ENCODE measurements at places on chromosomes 3 and 15.

GRCh38 chr3:128801779-128802380 lies 75.9 kb downstream of the RAB7A start:
- DNase-seq = no peak

GRCh38 chr3:135023996-135024658 lies 229.1 kb downstream of the EPHB1 start:
- DNase-seq = no peak

- no peak for DNase-seq
Observed at GRCh38 chr15:60004846-60005351, 788 bp downstream of the FOXB1 start.

DNA sequence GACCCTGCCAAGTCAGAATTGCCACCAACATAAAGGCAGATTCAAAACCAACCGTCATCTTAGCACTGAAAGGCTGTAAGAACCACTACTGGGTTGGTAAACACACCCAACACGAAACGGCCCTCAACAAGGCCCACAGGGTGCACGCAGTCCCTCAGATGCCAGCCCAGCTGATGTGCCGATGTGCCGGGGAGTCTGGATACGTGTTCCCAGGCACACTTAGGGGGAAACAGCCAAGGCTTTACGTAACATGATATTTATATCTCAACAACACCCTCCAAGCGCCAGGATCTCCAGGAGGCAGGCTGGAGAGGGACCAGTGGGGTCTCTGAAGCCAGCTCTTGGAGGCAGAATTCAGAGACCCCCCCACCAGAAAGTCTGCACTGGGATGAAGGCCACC lies 14.2 kb downstream of the POC1A start:
- DNase-seq = no peak

- DNase-seq = peak; percentile 96
Observed at GRCh38 chr15:70508561-70509281, 254.6 kb downstream of the UACA start.

DNA sequence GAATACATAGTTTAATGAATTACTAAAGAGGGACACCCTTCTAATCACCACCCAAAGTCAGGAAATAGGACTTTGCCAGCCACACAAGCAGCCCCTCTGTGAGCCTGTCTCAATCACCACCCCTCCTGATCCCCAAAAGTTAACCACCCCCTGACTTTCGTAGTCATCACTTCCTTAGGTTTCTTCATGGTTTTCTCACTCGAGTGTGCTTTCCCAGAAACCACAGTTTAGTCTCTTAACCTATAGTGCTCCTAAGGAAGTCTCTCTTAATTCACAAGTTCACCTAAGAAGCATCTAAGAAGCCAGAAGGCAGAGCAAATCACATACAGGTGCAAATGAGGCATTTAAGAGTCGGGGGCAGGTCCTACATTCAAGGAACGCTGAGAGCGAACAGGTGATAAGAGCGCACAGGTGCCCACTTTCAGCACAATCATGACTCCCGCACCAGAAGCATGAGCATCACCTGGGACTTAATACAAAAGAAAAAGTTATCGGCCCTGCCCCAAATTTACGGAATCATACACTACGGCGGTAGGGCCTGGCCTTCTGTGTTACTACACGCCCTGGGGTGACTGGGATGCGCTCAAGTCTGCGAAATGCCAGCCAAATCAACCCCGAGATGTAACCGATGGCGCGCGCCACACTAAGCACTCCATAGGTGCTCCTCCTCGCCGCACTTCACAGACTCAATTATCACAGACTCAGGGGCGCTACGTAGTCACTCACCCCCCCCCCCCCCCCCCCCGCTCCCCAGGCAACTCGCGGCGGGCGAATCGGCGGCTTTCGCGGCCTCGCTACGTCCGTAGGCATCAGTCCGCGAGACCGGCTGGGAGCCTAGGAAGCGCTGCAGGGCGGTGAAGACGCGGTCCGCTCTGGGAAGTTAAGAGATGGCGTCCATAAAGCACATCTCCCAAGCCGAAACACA lies 815 bp downstream of the ULK4 start:
- DNase-seq = peak; percentile 20

GRCh38 chr3:43817825-43818224 lies 127.1 kb downstream of the ABHD5 start:
- no peak for DNase-seq

DNA sequence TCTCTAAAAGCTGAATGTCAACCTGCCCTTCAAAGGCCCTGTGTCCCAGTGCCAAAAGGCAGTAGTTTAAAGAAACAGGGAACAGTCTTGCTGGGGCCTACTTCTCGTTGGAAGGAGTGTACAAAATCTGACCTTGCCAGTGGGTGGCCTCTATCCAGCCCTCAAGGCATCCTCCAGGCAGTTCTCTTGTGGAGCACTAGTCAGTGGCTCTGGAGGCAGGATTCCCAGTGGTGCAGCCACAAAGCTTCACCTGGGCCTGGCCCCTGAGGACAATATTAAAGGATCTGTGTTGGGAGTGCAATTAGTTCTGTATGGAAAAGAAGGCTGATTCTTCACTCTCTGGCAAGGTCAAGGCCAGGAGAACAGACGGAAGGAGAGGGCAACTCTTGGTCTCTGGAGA lies 237.8 kb upstream of the ADAMTS9 start:
- DNase-seq = no peak

- no peak for DNase-seq
Observed at GRCh38 chr15:31396881-31397560, 70.4 kb downstream of the KLF13 start.
